Mesenteric fat pad (tissue), 1 donor: ENCODE measurements at places on chromosomes 4 and X. TPM values are rescaled to one million over a fixed set of nuclear protein-coding genes. Genes with fewer than 3 reads are reported as not detected.

GRCh38 chr4:76341063-76341462, 34.5 kb downstream of the STBD1 start:
- no peak for DNase-seq

GRCh38 chr4:87849612-87850011, 16.8 kb downstream of the MEPE start:
- DNase-seq = no peak

Gene FRMD7
- total RNA-seq = not detected

Gene HS6ST2
- total RNA-seq = 0.19 TPM

DNA sequence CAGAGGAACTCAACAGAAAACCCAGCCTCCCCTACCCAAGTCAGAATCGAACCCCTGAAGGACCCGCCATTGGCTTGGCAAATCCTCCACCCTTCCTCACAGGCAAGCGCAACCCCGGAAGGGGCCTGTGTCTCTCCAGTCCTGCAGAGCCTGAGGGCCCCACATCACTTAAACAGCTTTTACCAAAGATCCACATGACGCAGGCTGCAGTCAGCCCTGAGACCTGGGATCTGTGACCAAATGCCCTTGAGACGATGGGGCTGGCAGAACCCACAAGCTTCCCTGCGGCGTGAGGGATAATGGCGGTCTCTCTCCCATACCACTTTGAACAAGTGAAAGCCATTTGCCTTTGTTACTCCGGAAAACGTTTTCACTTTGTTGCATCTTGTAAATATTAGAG, 54.9 kb downstream of the ACOX3 start:
- no peak for DNase-seq

GRCh38 chr4:172751550-172751949, 417.1 kb upstream of the GALNT7 start:
- no peak for DNase-seq

- DNase-seq = no peak
Observed at GRCh38 chrX:57406149-57406548, 119.6 kb downstream of the FAAH2 start.

Gene CWH43
- not detected for total RNA-seq

Gene AR
- 19.3 TPM for total RNA-seq
